ENCODE measurements at places on chromosomes 1 and 21.
A peak's percentile ranks its signal among the peaks of the same experiment; 100 is the strongest.

DNA sequence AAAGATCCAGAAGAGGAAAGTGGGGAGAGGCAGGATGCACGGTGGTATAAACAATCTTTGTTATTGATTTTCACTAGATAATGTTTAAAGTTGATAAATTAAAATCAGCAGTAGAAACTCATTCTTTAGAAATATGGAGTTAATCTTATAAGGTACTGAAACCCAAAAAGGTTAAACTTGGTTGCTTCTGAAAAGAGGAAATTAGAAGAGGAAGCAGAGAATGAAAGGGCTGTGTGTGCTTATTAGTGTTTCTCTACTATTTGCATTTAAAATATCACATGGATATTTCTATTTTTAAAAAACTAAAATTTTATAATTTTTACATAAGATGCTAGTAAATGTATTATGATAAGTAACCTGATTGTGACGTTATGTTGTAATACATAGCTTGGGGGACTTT lies 24.4 kb downstream of the C1orf141 start:
- DNase-seq = no peak

DNA sequence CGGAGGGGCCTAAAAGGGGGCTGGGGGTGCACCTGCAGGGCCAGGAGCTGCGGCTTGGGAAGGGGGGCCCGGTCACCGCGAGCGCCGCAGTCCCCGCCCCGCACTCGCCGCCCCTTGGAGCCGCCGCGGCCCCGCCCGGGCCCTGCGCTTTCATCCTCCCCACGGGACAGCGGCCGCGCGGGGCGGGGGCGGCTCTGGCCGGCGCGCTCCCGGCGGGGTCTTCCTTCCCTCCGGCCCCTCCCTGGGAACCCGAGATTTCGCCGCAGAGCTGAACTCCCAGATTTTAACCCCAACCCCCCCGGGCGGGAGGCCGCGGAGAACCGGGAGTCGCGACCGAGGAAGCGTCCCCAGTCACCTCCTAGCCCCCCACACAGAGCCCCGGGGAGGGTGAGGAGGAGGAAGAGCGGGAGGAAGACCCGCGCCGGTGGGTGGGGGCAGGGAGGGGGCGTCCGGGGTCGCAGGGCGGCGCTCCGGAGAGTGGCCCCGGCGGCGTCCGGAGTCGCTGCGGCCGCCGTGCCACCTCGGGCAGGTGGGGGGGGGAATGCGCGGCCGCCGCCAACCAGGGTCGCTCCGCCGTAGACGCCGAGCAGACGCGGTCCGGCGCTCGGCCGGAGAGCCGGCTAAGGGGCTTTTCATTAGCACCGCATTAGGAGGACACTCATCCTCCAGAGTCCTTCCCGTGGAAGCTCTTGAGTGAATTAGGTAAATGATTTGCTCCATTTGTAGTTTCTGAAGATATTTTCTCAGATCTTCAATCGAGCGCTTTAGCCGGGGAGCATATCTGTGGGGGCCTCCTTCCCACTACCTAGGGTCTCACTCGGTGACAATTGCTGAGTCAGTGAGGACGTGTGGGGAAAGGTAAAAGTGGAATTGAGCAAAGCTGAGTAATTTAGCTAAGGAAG lies 31.6 kb upstream of the NFIA start:
- DNase-seq = no peak

DNA sequence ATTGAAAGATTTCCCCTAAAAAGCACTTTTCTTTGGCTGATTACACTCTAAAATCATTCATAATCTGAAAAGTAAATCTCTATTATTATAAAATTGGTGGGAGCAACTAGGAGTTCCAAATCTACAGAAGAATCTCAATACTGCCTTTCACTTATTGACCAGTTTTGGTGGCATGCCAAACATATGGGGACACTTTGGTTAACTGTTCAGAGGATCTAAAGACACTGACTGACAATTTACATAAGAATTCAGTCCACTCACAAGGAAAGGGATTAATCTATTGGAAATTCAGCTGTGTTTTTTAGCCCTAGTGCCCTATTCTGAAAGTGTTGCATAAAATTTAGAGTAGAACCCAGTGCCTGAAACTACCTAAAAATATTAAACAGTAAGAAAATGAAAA lies 113.6 kb downstream of the LRRC40 start:
- DNase-seq = no peak

DNA sequence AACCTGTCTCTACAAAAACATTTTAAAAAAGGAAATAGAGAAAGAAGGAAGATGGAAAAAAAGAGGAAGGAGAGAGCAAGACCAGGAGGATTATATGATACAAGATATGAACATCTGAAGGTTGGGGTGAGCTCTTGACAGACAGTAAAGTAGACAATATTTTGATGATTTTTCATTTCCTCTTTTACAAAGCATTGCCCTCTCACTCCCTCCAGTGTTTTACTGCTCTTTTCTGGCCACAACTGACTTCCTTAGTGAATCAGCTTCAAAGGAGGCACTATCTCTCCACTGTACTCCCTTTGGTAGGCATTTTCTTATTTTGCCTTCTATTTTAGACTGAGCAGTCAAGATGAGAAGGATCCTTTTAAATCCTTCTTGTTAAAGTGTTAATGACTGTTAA lies 296.7 kb downstream of the KCTD3 start:
- DNase-seq = no peak

GRCh38 chr1:62131093-62131725 lies 63.4 kb upstream of the L1TD1 start:
- DNase-seq = peak; percentile 57

DNA sequence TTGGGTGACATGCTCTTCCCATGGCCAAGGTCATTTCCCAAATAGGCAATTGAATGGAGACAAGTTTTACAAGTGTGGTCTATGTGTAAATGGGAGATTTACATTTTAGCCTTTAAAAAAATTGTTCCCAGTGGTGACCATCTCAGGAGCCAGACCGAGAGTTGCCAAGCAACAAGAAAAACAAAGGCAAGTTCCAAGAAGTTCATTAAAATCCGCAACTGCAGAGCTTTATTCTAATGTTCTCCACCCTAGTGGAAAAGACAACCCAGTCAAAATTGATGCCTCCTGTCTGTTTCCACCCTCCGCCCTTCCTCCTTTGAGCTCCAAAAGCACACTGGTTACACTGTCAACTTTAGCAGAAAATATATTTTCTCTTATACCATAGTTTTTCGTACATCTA lies 33.2 kb upstream of the CD55 start:
- no peak for DNase-seq

GRCh38 chr1:229037806-229038405 lies 233.0 kb upstream of the RAB4A start:
- no peak for DNase-seq

- no peak for DNase-seq
Observed at GRCh38 chr1:181100015-181100905, 11.8 kb downstream of the IER5 start.

- DNase-seq = no peak
Observed at GRCh38 chr1:199152676-199153075, 513.8 kb downstream of the PTPRC start.

DNA sequence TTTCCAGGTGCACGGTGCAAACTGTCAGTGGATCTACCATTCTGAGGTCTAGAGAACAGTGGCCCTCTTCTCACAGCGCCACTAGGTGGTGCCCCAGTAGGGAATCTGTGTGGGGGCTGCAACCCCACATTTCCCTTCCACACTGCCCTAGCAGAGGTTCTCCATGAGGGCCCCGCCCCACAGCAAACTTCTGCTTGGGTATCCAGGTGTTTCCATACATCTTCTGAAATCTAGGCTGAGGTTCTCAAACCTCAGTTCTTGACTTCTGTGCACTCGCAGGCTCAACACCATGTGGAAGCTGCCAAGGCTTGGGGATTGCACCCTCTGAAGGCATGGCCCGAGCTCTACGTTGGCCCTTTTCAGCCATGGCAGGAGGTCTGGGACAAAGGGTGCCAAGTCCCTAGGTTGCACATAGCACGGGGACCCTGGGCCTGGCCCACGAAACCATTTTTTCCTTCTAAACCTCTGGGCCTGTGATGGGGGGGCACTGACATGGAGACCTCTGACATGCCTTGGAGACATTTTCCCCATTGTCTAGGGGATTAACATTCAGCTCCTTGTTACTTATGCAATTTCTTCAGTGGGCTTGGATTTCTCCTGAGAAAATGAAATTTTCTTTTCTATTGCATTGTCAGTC lies 10.0 kb downstream of the HS2ST1 start:
- DNase-seq = no peak

GRCh38 chr1:53734650-53735211 lies 4.2 kb downstream of the GLIS1 start:
- DNase-seq = no peak

DNA sequence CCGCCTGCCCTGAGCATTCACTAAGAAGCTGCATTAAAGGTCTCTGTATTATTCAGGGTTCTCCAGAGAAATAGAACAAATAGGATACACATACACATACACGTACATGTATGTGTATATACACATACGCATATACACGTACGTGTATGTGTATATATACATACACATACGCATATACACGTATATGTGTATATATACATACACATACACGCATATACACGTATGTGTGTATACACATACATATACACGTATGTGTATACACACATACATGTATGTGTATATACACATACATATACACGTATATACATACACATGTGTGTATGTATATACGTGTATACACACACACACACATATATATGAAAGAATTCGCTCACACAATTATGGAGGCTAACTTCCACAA lies 108.9 kb upstream of the BARHL2 start:
- no peak for DNase-seq

DNA sequence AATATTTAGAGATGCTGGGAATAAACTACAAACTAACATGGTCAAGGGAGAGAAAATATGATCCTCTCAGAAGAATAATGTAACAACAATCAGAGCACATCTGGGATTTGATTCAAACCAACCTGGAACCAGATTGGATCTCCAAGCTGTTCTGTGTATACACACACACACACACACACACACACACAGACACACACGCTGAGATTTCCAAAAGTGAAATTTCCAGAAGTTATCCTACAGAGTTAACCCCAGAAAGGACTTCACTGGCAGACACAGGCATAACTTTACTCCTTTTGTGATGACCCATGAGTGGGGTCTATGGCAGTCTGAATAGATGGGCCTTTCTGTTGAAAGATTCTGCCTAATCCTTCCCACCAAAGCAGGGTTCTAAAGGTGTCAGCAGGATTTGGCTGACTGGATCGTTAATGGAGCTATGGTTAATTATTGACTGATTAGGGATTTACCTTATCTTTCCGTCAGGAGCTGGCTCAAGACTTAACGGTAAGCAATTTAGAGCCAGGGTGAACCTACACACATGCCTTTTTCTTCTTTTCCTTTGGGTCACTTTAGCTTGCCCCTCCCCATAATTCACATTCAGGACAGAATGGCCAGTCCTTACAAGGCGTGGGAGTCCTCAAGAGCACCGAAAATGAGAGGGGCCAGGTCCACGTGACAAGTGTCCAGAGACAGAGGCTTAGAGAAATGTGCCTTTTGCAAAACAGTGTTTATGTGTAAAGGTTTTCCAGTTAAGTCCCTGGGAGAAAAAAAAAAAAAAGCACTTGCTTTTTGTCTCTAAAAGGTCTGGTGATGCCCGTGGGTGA lies 10.9 kb upstream of the PROX1 start:
- no peak for DNase-seq

- no peak for DNase-seq
Observed at GRCh38 chr1:205521686-205522085, 17.2 kb downstream of the CDK18 start.

DNA sequence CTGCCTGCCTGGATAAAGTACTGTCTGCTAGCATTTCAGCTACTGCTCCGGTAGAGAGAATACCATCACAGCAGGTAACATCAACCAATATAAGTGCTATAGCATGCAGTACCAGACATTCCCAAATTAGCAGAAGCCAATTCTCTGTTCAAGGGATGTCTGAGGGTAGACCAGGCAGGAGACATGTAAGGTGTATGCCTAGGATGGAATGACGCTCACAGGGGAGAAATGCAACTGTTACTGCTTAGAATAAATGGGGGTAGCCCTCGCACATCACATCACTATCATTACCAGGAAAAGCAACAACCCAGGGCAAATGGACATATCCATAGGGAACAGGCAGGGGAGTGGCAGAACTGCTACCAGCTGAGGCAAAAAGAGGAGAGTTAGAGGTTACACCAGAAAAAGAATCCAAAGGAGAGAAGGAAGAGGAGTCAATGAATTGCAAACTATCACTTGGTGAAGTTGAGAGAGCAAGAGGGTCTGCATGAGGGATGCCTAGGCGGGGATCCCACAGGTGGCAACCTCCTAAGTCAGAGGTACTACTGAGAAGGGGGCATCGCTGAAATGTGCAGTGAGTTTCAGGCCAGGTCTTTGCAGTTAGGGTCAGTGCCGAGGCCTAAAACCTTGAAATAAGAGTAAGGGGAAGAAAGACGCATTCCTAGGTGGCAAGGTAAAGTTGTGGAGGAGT lies 1.1 kb downstream of the UBE2Q1 start:
- DNase-seq = no peak

DNA sequence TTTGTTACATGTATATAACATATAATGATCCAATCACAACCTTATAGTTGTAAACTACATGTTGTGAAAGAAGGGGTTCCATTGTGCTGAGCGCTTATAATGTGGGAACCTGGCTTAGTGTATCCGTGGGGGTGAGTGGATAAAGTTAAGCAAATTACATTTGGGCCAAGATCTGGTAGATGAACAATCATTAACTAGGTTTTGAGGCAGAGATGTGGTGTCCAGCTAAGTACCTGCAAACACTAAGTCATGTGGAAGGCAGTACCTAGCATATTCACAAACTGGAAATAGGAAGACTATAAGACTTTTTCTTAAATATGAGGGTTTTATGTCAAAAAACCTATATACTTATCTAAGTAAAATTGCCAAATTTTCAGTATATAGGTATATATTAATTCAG lies 167.2 kb upstream of the PDE4B start:
- no peak for DNase-seq

GRCh38 chr1:12302798-12303447 lies 73.1 kb downstream of the VPS13D start:
- no peak for DNase-seq

DNA sequence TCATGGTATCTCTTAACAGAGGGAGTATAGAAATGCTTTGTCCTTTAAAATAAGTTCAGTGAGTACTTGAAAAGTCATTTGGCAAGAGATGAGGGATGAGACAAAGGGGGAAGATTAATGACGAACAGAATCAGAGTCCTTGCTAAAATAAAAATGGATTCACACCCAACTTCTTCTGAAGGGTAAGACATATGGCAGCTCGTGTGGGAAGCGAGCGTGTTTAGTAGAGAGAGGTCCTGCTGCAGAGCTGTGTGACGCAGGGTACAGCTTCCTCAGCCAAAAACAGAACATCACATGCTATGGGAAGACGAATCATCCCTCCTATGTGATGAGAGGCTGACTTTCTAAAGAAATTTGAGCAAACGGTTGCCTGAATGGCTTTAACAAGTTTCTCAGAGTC lies 158.5 kb upstream of the LMO4 start:
- DNase-seq = no peak

- DNase-seq = no peak
Observed at GRCh38 chr1:97014426-97014825, 292.8 kb downstream of the PTBP2 start.

- no peak for DNase-seq
Observed at GRCh38 chr1:69191335-69191734, 376.4 kb upstream of the LRRC7 start.

DNA sequence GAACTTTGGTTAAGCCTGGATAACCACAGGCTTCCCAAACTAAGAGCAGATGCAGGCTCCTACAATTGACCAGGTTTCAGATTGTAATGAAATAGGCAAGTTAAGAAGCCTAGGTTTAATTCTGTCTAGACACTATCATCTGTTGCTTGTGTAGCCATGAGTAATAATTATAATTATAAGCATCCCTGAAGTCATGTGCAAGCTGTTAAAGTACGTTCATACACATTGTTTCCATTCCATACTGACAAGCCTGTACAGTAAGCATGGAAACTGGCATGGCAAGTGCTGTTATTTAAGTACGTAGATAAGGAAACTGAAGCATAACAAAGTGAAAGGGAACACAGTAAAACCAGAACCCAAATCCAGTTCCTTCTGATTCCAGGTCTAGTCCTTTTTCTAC lies 557.2 kb upstream of the BEND5 start:
- DNase-seq = no peak

Measured in Panc1 (cell line).